Activated CD4-positive, alpha-beta T cell treated with anti-CD3 and anti-CD28 coated beads, Interleukin-2, amount 50 U/mL, for 1 hour (primary cell): ENCODE measurements at places on chromosomes 16 and 17.
A peak's percentile ranks its signal among the peaks of the same experiment; 100 is the strongest.

GRCh38 chr17:68293490-68294195 is 2.3 kb downstream of the ARSG start:
- no peak for DNase-seq

DNA sequence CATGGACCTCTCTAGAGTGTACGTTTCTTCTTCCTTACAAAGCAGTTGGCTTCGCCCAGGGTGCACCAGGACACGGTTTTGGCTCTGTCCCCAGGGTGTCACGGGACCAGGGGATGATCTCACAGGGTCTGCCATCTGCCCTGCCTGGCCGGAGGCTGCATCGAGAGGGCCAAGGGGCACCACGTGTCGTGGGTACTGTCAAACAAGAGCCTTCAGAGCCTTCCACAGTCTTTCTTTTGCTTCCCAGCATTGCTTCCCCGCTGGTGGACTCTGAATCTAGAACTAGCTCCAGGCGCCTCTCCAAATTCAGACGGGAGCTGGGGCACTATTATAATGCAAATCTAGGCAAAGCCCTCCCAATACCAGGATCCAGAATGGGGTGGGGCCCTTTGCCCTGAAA is 47.9 kb downstream of the MAPT start:
- DNase-seq = no peak

- DNase-seq = no peak
These were observed 510 bp downstream of the TPSG1 start for GRCh38 chr16:1224558-1224957.

- no peak for DNase-seq
These were observed 2.5 kb downstream of the ODAD4 start for GRCh38 chr17:41932816-41933389.

DNA sequence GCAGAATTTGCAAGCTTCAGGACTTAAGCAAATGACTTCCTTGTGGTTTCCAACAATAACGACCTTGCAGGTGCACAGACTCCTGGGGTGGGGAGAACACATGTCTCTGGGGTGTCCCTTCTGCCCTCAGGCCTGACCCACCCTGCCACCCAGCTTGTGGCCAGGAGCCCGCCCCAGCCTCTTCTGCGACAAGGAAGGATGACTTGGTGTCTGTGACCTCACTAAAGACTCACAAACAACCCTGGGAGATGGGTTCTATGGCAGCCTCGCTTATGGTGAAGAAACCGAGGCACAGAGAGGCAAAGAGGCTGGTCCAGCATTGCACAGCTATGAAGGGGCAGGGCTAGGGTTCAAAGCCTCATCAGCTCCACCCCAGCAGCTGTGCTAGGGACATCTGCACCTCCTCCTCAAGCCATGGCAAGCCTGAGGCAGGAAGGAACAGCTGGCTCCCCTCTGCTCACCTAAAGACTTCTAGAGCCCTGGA is 2.6 kb downstream of the ATP2A3 start:
- peak; percentile 32 for DNase-seq

GRCh38 chr16:60204181-60204580 is 1470.1 kb upstream of the GOT2 start:
- DNase-seq = no peak

- DNase-seq = no peak
These were observed 423.5 kb downstream of the SHISA9 start for GRCh38 chr16:13324851-13325250.

DNA sequence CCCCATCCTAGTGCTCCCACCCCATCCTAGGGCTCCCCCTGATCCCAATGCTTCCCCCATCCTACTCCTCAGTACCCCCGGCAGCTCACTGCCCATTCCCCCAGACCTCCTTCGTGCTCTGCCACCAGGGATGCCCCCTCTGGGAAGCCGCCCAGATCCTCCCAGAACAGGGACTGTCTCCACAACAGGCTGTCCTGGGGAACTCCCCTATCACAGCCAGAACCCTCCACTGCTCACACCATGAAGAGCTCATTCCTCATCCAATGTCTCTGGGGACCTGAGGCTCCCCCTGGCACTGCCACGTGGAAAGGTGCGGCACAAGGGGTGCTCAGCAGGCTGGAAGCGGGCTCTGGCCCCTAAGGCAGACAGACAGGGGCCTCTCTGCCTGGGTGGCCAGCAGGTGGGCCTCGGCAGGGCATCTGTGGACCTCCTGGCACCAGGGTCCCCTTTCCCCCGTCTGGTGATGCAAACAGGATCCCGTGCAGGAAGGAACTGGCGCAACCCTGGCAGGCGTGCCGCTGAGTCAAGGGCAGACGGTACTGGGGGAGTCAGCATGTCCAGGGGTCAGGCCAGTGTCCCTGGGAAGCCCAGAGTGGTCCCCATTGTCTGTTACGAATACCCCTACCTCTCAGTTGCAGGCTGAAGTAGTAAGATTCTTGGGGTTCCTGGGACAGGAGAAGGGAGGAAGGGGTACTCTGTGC is 14.8 kb upstream of the PVALEF start:
- DNase-seq = no peak

DNA sequence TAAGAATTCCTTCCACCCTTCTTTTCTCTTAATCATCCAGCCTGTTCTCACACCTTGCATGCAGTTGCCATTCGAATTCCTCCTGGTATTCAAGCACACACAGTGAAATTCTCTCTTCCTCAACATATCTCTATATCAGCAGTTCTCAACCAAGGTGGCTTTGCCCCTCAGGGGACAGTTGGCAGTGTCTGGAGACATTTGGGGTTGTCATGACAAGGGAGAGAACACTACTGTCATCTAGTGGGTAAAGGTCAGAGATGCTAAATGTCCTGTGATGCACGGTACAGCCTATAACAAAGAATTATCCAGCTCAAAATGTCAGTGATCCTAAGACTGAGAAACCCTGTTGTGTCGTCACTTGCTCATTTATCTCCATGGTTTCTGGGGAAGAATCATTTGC is 94.8 kb upstream of the CPHXL start:
- DNase-seq = no peak

DNA sequence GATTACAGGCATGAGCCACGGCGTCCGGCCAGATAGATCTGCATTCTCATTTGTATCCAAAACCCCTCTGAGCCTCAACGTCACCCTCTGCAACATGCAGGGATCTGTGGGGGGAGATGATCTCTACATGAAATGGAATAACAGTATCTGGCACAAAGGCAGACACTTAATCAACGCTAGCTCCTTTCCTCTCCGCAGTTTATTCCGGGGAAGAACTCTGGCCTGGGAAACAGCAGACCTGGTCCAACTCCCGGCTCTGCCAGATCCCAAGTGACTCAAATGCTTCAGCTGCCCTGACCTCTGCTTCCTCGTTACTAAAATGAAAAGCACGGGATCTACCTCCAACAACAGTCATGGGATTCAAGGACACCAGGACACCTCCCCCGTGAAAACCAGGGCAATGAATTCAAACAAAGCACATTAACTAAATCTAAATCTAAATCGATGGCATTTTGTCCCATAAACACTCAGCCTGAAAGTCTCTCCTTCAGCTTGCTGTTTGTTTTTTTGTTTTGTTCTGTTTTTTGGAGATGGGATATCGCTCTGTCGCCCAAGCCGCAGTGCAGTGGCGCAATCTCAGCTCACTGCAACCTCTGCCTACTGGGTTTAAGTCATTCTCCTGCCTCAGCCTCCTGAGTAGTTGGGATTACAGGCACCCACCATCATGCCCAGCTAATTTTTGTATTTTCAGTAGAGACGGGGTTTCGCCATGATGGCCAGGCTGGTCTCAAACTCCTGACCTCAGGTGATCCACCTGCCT is 78.2 kb downstream of the NXN start:
- no peak for DNase-seq

DNA sequence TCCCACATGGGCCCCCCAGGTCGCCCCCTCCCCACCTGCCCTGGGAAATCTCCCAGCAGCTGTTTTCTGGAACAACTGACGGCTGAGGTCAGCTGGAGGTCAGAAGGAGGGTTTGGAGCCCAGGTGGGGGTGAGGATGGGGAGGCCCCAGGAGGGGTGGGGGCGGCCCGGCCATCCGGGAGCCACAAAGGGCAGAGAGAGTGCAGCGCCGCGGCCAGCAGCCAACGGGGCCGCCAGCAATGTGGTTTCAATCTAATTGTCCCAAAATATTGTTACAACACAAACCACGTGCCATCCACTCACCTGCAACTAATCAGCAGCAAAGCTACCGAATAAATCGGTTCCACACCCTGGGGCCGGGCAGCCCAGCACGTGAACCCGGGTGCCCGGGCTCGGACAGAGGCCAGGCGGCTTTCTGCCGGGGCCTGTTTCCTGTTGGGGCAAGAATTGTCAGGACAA is 28.3 kb upstream of the SLC38A10 start:
- no peak for DNase-seq

DNA sequence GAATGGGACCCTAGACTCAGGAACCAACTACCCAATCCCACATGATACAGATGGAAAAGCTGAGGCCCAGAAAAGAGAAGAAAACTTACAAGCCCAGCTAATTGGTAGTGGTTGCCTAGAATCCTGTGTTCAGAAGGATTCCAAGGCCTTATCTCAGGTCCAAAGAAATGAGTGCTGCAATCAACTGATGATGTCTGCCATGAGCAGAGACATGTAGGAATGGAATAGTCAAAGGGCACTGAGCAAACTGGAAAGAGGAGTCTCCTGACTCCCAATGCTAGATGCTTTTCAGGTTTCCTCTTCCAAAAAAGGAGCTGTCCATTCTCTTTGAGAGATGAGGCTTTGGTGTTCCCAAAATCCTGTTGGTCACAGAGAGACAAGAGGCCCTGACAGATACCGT is 210.6 kb downstream of the ZNF423 start:
- no peak for DNase-seq

DNA sequence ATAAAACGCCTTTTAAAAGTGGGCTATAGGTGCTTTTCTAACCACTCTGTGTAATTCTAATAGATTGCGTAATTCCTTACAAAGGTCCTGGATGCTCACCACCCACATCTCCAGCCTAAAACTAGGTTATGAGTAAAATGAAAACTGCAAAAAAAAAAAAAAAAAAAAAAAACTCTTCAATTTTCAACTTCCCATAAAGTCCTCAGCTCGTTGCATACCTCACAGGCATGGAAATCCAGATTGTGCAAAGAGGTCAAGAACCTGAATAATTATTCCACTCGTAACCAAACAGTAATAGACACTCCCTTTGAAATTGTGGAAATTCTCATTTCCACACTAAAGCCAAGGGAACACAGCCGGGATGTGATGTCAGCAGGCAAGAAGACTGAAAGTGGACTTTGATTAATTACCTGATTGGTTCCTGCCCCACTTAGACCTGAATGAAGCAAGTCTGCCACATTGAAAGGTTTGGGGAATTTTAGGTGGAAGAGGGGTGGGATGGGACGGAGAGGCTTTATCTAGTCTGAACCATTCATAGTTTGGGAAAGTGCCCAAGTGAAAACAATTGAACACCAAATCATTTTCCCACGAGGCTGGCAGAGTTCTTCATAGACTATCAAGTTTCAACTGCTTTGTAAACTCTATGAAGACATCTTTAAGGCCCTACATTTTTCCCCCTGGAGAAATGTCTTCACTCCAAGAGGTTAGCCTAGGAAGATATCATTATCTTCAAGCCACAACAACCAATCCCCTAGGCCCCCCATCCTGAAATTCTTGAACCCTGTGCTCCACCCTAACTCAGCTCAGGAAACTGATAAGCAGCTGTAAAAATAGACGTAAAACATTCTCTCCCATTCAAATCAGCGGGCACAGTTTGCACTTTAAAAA is 49.1 kb upstream of the TANC2 start:
- DNase-seq = no peak

- DNase-seq = peak; percentile 78
These were observed 14.8 kb upstream of the MARVELD3 start for GRCh38 chr16:71610936-71611871.

GRCh38 chr17:78184868-78185267 is 2.0 kb downstream of the TK1 start:
- no peak for DNase-seq

DNA sequence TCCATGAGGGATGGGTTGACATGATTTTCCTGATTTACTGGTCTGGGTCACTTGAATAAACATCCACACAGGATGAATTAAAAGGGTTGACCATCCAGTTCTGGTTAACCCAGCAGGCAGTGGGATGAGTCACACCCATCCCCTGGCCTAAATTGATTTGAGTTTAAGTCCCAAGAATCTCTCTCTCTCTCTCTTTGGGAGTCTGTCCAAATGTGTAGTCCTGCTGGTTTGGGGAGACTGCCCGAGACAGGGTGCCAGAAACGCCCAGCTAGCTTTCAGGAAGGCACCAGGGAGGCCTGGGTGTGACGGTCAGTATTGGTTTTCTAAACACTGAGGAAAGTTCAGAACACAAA is 38.8 kb downstream of the SCPEP1 start:
- no peak for DNase-seq

GRCh38 chr17:63698886-63699637 is 863 bp downstream of the LIMD2 start:
- DNase-seq = peak; percentile 86

DNA sequence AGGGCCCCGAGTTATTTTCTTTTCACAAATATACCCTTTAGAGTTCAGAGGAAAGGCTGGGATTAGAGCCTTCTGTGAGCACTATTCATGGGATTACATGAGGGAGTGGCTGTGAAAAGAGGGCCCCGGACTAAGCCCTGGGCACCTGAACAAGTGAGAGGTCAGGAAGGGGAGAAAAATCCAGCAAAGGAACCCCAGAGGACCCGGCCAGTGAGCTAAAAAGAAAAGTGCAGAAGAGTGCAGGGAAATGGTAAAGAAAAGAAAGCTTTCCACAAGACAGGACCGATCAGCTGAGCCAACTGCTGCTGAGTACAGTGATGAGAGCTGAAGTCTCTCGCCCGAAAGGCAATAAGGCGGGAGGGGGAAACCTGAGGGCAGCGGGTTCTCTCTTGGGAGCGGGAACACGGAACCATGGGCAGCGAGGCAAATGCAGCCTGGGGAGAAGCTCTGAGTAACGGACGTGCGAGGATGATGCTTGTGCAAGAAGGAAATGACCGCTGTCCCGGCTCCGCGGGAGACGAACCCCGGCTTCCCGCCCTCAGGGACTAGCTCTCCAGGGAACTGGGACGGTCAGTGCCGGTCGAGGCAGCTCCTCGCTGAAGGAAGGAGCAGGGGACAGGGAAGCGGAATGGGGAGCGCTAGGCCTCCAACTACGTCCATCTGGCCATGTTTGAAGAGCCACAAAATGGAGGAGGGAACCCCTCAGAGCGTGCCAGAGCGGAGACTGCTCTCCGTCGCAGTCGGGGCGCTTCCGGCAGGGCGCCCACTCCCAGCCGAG is 665 bp upstream of the ALDH3A2 start:
- DNase-seq = peak; percentile 25

DNA sequence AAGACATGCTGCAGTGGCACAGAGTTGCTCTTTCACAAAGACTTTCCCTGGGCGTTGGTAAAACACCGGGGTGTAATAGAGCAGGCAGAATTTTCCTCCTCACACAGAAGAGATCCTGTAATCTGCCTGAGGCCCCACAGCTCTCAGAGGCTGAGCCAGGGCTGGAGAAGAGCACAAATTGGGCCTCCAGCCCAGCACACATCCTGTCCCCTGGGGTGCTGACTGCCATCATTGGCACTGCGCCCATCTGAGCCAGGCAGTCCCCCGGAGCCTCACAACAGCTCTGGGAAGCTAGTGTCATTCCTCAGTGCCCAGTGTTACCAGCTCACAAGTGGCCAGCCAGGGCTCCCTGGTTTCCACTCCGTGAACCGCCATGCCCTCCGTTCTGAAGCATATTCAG is 119.4 kb downstream of the SOCS1 start:
- no peak for DNase-seq

GRCh38 chr16:5615868-5616642 is 518.5 kb upstream of the EEF2KMT start:
- DNase-seq = peak; percentile 1

- DNase-seq = no peak
These were observed 5.6 kb downstream of the ADCY9 start for GRCh38 chr16:4110680-4111079.

- DNase-seq = no peak
These were observed 27.4 kb downstream of the RAB11FIP4 start for GRCh38 chr17:31418773-31419350.
